Stimulated activated CD4-positive, alpha-beta T cell treated with anti-CD3 and anti-CD28 coated beads, Interleukin-1b, Interleukin-23, amount 100 ng/mL, for 1 hour (primary cell): ENCODE measurements at places on chromosomes 3 and 15.

GRCh38 chr3:185572183-185572582 is 13.9 kb upstream of the SENP2 start:
- no peak for DNase-seq

- DNase-seq: no peak
Measured at GRCh38 chr3:123374016-123374415, 74.9 kb downstream of the ADCY5 start.

- DNase-seq: no peak
Measured at GRCh38 chr15:96172417-96172816, 158.1 kb upstream of the NR2F2 start.

DNA sequence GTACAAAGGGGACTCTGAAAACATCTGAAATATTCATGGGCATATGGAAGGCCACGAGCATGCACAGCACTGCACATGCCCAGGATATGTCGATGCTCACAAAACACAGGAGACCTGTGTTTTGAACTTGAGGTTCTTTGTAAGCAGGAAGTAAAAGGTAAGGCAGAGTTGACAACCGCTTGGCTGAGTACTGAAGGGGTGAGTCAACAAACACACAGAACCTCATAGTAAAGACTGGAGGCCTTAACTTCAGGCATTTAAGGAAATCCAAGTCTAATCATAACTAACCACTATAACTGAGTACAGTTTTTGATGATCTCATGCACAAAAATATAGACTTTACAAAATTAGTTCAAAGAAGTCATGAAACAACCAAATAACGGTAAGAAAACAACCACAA is 80.6 kb downstream of the MYO9A start:
- no peak for DNase-seq

DNA sequence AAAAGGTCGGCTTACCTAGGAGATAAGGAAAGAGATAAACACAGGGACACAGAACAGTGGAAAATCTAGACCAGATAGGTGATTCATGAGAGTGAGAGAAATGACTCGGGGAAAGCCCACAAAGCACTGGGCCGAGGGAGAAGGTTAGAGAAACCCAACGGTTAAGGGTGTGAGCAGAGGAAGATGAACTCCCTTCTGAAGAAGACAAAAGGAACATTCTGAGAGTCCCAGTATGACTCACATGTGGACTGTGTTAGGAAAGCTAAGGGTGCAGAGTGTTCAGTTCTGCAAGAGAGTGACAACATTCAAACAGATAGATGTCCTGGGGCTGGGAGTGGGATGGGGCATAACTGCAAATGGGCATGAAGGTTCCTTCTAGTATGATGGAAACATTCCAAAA is 83.0 kb downstream of the CNTN3 start:
- DNase-seq: no peak

DNA sequence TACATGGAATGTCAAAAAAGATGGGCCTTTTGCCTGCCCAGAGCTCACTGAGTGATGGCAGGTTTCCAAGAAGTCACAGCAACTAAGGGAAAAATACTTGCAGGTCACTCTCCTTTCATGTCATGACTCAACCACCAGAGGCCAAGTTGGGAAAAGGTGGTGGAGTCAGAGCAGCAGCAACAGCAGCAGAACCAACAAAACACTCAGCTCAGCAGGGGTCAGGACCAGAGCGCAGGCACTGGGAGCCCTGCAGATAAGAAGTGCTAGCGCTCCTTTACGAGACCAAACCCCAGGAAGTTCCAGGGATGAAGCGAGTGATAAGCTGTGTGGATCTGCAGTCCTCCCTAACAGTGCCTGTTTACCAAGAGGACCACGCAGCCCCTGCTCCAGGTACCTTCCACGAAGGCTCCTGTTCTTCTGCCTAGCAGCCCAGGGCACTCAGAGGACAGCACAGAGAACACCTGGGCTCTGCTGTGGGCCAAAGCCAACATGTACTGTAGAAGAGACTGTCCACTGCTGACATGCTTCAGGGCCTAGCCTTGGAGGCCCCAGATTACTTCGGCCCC is 26.0 kb downstream of the POC1A start:
- no peak for DNase-seq

DNA sequence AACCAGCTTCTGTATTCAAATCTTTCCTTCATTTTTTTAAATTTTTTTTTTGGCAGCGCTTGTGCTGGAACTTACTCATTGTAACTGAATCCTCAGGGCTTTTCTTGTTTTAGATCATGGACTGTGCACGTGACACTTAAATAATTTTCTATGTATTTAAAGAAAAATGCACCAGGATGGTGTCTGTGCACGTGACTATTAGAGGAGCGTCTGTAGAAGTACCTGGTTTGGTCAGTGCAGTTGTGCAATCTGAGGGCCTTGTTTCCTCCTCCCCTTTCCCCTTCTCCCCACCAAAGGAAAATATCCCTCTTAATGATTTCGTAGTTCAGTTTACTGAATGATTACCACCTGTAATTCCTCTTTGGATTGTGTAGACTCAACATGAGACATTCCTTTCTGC is 31.3 kb downstream of the EDEM1 start:
- no peak for DNase-seq

DNA sequence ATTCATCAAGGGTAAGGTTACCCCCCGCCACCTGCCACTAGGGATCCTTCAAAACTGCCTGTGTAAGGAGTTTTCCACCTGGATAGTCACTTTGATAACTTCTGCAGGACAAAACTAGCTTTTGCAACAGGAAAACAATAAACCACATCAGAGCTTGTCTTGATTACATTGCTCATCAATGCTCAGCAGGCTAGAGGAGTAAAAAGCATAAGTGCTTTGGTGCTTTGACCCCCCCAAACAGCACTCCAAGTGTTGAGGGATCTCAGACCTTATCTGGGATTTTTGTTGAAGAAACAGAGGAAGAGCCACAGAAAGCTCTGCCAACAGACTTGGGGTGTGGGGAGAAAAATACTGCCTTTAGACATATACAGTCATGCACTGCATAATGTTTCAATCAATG is 10.8 kb upstream of the PHLDB2 start:
- no peak for DNase-seq

DNA sequence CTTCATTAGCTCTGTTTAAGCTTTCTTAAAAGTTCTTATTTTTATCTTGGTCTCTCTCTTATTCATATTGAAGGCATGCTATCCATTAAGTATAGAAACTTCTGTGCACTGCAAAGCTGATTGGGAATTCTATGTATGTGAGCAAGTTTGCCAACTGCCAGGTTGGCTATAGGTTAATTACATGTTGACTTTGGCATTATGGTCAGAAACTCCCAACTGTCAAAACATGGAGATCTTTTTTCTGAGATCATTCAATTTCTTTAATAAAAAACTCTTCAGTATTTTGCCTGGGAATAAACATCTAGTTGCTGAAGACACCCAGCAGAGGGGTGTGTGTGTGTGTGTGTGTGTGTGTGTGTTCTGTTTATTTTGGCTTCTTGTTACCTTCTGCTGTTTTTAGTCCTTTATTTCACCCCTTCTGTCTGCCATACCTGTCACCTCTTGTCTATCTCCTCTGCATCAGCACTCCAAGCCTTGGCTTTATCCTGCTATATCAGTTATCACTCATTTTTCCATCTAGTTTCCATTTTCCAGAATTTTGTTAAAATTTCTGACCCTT is 1.3 kb upstream of the ARL14 start:
- DNase-seq: no peak

- DNase-seq: no peak
Measured at GRCh38 chr15:69664572-69665571, 212.3 kb downstream of the RPLP1 start.

- DNase-seq: no peak
Measured at GRCh38 chr3:80734483-80734882, 966.7 kb upstream of the ROBO1 start.

GRCh38 chr3:52091586-52092270 is 35.4 kb upstream of the DUSP7 start:
- no peak for DNase-seq

DNA sequence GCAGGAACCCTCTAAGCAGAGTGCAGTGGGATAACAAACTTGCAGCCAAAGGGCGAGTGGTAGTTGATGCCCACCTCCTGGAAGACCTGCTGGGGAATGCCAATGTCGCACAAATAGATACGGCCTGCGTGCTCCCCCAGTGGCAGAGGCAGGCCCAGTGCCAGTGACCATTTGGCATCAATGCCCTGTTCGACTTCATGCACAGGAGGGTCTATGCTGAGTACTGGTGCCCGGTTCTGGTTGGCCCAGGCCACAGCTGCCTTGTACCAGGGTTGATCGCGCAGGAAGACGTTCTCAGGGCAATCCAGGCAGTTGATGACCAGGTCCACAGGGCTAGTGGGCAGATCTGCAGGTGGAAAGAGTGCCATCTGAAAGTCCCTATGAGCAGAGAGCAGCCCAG is 17.0 kb downstream of the CLK3 start:
- no peak for DNase-seq

- DNase-seq: no peak
Measured at GRCh38 chr3:168539909-168540308, 444.2 kb upstream of the GOLIM4 start.

DNA sequence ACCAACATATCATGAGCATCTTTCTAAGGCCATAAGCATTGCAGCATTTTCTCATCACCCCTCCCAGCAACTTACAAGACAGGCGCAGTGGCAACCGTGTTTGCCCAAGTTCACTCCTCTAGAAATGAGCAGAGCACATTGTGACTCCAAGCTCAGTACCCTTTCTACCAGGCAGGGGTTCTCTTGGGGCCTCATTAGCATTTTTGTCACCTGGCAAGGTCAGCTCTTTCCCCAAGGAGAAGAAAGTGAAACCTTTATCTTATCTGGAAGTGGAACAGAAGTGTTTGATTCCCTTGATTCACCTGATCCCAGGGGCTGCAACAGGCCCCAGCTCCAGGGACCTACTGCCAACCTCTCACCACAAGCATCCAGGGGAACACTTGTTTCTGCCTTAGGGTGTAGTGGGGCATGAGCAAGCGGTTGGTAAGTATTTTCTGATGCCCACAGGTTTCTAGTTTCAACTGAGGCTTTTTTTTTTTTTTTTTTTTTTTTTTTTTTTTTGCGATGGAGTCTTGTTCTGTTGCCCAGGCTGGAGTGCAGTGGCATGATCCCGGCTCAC is 44.0 kb upstream of the HERC1 start:
- no peak for DNase-seq

- no peak for DNase-seq
Measured at GRCh38 chr3:59771768-59772181, 722.0 kb upstream of the CFAP20DC start.

- DNase-seq: no peak
Measured at GRCh38 chr3:157093096-157093495, 66.9 kb downstream of the CCNL1 start.

- no peak for DNase-seq
Measured at GRCh38 chr3:9231006-9231405, 18.4 kb downstream of the SRGAP3 start.
